NCI-H446 (cell line): ENCODE measurements at places on chromosomes 6 and 20.

GRCh38 chr20:23519556-23519955 lies 28.6 kb downstream of the CST8 start:
- DNase-seq, result no peak

DNA sequence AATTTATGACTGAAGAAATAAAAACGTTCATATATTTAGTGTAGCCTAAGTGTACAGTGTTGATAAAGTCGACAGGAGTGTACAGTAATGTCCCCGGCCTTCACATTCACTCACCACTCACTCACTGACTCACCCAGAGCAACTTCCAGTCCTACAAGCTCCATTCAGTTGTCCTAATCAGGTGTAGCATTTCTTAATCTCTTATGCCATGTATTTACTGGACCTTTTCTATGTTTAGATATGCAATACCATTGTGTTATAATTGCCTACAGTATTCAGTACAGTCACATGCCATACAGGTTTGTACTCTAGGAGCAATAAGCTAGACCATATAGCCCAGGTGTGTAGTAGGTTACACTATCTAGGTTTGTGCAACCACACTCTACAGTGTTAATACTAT lies 610.2 kb upstream of the NOX3 start:
- no peak for DNase-seq

DNA sequence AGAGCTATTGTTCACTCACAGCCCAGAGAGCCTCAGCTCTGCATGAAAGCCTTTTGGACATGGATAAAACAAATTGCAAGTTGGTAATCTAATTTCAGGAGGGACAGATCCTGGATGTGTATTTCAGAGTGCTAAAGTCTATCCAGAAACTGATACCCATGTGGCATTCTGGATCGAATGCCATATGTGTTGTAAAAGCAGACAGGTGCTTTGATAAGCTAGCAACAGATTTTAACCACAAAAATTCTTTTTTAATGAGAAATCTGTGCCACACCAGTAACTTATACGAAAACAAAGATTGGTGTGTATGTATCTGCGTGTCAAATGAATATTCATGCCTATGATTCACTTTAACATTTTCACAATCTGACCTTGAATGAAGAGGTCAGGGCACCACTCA lies 936.6 kb upstream of the MAP3K7 start:
- no peak for DNase-seq

GRCh38 chr6:111943266-111943665 lies 70.0 kb upstream of the FYN start:
- DNase-seq, result no peak

DNA sequence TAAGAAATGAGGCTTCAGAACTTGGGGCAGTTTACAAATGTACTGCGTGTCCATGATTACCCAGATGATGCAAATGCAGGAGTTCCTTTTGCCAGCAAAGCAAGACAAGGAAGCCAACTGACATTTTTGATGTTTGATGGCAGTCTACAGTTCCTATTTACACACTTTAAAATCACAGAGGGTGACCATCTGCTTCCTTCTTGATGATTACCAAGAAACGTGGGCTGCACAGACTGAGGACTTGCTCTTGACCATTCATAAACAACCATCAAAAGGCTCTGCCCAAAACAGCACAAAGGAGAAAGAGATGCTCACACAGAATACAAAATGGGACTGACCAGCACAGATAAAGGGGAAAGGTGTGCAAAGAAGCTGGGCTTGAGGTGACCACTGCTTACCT lies 79.8 kb upstream of the TRAF3IP2 start:
- DNase-seq, result no peak

DNA sequence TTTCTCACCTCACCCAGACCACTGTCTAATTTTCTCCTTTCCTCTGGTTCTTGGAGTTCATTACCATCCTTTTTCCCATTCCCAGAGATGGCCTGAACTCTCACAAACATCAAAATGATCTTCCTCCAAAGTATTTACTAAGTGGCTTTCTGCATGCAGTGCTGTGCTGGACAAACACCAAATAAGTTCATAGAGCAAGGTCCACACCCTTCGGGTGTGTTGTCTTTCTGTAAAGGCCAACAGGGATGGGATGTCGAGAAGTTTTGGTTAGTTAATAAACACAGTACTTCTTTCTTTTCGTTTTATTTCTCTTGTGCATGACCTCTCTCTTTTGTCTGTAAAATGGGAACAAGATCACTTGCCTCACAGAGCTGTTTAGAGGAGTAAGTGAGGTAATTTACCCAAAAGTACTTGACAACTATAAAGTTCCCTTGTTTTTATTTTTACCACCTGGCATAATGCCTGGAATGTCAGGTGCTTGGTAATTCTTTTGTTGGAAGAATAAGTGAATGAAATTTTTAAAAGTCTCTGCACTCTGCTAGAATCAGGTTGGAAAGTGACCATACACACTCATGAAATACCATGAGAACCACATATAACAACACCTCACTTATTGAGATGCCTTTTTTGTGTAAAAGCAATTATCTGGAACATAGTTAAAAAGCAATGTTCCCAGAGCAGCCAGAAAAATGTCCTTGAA lies 22.8 kb upstream of the CCN6 start:
- no peak for DNase-seq

- DNase-seq, result no peak
These were observed 67.2 kb downstream of the RPP40 start for GRCh38 chr6:4936681-4937041.

DNA sequence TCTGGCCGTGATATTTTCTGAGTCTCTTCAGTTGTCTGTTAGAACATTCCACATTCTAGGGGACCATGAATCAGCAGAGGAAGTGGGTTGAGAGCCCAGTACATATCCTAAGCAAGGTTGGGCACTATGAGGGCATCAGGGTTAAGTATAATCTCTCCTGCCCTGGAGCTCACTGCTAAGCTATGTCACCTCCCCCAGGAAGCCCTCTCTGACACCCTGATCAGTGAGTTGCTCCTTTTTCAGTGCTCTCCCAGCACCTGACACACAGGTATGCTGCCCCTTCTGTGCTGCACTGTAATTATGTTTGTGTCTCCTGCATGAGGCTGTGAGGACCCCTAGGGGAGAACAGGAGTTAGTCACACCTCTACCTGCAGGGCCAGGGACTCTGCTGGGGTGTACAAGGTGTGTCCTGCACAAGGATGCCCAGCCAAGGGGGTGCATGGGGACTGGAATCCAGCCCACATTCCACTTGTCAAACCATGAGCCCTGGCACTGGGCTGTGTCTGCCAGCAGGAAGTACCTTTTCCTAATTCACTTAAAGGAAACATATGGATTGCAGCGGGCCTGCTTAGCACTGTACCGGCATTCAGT lies 3.9 kb downstream of the RAB44 start:
- no peak for DNase-seq

GRCh38 chr6:44267252-44267651 lies 1.9 kb upstream of the NFKBIE start:
- no peak for DNase-seq

DNA sequence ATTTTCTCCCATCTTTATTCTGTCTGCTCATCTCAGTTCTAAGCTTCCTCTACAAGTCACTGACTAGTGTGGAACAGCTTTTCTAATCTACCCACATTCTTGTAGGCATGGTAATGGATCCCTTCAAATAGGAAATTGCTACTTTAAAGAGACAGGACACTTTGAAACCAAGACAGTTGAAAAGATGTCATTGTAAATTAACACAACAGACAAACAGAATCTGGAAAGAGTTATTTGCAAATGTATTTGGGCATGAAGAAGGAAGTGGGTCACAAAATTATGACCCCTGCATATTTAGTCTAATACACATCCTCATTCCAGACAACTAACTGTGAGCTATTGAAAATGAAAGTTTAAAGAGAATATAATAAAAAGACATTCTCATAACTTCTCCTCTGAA lies 298.2 kb upstream of the MARCKS start:
- DNase-seq, result no peak

DNA sequence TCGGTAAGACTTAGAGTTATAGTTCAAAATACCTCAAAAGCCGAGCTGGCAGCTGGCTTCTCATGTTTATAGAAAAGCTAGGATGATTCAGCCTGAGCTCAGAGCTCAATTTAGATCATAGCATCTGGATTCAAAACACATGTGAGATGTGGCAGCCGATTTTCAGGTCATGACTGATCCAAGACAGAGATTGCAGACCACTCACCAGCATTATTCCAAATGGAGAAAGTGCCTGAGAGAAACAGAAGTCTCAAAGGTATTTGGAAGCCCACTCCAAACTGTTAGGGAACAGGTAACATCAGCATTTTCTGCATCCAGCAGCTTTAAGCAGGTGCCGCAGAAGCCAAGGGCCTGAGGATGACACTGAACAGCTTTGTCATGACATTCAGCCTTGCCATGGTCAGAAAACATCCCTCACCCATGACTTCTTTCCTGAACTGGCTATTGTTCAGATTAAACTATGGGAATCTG lies 102.2 kb downstream of the BACH2 start:
- DNase-seq, result no peak

DNA sequence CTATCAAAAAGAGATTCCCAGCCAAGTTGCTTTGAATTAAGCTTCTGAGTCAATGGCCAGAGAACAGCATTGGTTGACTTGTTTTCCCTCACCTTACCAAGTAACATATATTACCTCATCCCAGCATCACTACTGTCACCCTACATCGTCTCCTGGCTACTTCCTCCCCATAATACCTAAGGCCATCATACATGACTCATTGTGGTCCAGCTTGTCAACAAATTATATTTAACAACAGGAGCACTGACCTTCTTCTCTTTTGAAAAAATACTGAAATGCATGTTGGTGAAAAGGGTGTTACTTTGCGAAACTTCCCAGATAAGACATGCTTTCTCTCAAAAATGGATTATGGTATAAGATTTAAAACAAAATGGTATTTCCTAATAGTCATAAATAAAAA lies 106.9 kb downstream of the TBX18 start:
- DNase-seq, result no peak

DNA sequence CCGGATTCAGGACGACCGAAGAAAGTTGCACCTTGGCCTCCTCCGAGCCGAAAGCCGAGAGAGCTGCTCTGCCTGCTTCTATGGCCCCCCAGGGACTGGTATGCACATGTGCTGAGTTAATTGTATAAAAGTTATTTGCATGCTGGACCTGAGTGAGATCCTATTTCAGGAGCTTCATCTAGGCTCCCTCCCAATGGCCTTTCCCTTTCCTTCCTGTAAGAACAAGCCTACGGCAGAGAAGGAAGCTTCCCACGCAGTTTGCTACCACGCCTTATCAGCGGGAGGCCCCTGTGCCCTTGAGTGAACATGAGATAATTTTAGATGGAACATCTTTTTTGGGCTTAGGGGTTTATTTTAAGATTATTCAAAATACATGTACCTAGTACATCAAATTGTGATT lies 65.9 kb downstream of the RIN2 start:
- DNase-seq, result no peak

GRCh38 chr20:59323731-59324130 lies 23.3 kb downstream of the EDN3 start:
- DNase-seq, result no peak

DNA sequence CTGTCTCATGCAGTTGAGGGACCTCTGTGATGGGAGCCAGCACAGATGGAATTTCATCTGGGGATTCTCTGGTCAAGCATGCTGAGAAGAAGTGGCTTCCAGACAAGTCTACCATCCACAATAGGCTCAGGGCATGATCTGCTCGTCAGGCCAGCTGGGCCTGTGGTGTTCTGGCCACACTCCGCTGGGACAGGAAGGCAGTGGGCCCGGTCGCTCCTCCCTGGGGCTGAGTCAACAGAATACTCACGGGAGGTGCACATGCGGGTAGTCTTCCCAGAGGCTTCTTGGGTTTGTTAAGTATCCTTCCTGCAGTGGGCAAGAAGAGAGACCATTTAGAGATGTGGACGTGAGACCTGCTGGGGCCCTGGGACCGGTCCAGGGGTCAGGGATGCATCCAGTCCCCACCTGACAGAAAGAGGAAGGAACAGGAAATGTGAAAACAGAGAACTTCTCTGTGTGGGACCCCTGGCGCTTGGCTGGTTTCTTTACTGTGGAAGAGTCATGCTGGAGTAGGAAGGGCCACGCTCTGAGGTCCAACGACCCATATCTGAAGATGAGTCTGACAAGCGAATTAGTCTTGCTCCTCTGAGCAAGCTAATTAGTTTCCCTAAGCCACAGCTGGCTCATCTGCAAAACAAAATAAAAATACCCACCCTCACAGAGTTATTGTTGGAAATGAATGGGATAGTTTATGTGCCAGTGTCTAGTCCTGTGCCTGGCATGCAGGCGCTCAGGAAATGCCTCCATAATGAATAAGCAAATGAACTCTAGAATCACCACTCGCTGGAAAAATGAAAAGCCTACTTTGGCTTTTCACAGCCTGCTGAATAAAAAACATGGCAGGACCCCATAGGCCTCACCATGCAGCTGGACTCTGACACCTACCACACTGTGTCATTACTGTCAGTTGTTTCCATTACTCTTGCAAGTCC lies 67.3 kb downstream of the TRAM2 start:
- no peak for DNase-seq
